Choroid plexus epithelial cell (primary cell): ENCODE measurements at places on chromosomes 7 and 10.

GRCh38 chr7:12481722-12482121, 78.1 kb upstream of the VWDE start:
- DNase-seq: peak; percentile 11

DNA sequence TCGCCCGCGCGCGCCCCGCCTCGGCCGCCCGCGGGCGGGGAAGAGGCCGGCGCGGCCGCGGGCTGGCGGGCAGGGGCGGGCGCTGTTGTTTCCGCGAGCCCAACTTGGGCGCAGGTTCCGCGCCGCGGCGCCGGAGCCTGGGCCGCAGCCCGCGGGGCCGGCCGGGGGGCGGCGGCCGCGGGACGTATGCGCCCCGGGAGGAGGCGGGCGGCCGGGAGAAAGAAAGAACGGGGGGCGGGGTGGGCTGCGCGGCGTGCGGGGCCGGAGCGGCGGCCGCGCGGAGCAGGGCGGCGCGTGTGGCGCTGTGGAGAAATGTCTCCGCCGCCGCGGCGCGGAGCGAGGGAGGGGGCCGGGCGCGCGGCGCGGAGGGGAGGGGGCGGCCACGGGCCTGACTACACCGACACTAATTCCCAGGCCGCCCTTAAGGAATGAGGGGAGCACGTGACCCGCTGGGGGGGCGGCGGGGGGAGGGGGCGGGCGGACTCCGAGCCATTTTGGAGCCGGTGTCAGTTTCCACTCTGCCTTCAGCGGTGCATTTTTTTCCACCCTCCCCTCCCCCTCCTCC, at the start of gene BMI1:
Gene BMI1 (plus strand): TSS at position 509 of the 565 bp plus-strand sequence. CDS start 5,351 bp downstream, outside the sequence.
- peak; percentile 77 for DNase-seq

- DNase-seq: peak; percentile 39
These were observed 5.2 kb downstream of the CLIP2 start for GRCh38 chr7:74294191-74294998.

DNA sequence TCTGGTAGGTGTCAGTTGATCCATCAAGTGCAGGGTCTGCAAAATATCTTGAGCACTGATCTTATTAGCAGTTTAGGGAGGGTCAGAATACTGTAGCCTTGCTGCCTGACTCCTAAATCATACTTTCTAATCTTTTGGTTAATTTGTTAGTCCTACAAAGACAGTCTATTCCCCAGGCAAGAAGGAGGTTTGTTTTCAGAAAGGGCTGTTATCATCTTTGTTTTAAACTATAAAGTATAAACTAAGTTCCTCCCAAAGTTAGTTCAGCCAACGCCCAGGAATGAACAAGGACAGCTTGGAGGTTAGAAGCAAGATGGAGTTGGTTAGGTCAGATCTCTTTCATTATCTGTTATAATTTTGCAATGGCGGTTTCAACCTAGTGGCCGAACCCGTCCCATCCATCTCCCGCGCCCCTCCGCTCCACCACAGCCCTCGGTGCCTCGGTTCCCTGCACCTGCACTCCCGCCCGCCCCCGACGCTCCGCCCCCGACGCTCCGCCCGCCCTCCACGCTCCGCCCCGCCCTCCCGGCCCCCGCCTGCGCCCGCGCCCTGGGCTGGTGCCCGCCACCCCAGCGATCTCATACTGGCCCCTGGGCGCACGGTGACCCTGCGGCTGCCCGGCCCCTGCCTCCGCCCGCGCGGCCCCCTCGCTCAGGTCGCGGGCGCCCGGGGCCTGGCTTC, at the start of gene ADCK2:
Gene ADCK2 (plus strand): TSS at position 564 of the 681 bp plus-strand sequence. CDS start 386 bp downstream, outside the sequence.
- DNase-seq: peak; percentile 15

DNA sequence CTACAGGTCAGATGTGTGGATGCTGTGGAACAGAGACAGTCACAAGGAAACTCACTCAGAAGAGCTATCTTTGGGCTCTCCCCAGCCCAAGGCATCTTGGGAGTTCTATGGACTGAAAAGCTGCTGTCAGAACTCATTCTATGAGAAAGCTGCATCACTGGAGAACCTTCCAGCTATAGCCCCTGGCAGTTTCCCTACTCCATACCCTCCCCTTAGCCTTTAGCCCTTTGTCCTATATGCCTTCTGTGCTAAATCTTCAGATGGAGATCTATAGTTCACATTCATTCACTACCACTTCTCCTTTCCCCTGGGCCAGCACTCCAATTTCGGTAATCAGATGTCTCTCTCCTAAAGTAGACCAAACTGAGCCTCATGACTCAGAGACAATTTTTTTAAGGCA, 6.9 kb downstream of the WNT8B start:
- DNase-seq: no peak

- no peak for DNase-seq
These were observed 17.0 kb upstream of the CDCA7L start for GRCh38 chr7:21962677-21963076.

DNA sequence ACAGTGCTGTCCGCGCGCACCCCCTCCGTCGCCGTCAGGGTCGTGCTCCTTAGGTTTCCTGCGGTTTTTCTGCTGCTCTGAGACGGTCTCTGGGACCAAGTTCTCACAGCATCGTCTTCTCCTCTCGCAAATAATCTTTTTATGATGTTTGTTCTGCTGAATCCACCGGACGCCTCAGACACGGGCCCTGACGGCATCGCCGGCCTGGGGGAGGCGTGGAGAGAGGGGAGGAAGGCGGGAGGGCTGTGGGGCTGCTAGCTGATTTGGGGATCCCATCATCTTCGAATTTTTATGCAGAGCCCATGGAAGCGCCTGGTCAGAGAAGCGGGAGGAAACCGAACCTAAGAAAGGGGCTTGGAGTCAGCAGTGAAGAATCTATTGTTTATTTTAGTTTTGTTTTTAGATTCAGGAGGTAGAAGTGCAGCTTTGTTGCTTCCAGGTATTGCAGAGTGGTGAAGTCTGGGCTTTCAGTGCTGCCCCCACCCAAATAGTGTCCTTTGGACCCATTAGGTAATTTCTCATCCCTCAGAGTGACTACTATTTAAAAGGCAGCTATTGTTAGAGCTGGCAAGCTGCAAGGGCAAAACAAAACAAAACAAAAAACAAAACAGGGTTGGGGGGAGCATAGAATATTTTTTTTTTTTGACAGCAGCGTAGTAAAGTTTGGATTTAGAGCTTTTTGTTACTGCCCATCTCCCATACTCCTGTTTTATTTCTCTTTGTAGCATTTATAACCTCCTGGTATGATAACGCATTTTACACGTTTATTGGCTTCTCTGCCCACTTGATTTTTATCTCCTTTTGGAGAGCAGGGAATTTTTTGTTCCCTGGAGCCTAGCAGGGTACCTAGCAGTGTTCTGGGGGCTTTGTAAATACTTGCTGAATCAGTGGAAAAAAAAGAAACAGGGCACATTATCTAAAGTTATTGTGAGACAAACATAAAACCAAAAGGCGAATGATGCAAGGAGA, 92.6 kb downstream of the SPAG6 start:
- peak; percentile 46 for DNase-seq

DNA sequence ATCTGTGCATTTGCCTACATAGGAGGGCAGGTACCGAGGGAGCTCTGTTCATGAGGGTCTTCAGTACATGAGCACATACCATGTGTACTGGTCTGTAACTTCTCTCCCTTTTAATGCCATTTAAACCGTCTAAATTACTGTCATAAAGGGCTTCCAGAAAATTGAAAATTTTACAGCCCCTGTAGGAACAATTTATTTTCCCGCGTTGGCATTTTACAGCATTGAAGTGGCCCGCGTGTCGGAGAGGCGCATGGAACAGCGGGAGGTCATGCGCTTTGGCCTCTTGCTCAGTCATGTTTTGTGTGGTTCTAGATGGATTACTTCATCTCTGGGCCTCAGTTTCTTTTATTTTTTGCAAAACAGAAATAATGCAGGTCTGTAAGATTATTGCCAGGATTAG, 9.8 kb downstream of the WIPI2 start:
- DNase-seq: no peak

GRCh38 chr10:77408259-77408658, 229.3 kb downstream of the KCNMA1 start:
- no peak for DNase-seq

DNA sequence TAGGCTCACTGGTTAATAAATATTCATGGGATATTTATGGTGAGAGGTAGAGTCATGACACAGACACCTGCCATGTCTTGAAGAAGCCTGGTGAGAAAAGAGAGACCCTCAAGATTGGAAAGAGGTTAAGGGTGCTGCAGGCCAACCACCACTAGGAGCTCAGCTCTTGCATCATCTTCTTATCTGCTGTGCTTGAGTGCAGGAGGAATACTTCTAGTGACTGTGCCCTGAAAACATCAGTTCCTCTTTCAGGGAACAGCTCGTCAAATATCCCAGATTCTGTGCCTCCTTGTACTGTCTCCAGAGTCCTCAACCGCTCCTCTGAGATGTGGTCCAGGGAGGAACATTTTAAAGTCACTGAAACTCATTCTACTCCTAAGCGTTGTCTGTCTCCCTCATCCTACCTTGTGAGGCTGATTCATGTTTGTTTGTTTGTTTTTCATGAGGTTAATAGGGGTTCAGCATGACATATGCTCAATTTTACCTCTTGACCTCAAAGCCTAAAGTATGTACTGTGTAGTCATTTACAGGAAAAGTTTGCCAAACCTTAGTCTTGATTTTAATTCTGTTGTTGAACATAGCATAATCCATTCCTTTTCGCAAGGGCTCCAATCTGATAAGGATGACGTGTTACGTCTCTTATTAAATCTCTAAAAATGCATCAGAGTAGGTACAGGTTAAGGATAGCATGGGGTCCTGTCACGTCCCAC, 293.1 kb downstream of the C7orf25 start:
- DNase-seq: no peak

- DNase-seq: peak; percentile 84
These were observed 4.4 kb downstream of the BAG3 start for GRCh38 chr10:119655566-119656001.

- DNase-seq: no peak
These were observed 46.0 kb downstream of the ZAN start for GRCh38 chr7:100779359-100779758.

GRCh38 chr7:6393667-6394056, 54.1 kb downstream of the DAGLB start:
- no peak for DNase-seq

DNA sequence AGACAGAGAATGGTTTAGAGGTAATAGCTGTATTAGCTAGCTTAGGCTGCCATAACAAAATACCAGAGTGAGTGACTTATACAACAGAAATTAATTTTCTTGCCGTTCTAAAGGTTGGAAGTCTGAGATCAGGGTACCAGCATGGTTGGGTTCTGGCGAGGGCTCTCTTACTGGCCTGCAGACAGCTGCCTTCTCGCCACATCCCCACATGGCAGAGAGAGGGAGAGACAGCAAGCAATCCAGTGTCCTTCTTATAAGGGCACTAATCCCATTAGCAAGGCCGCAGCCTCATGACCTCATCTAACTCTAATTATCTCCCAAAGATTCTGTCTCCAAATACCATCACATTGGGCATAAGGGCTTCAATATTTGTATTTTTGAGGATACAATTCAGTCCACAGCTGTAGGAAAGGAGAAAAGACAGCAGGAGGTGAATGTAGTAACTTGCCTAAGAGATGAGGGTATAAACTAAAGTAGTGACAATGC, 3.6 kb upstream of the STAM start:
- no peak for DNase-seq

GRCh38 chr10:130389906-130390305, 253.7 kb downstream of the GLRX3 start:
- DNase-seq: no peak

GRCh38 chr10:30823651-30824050, 194.1 kb upstream of the LYZL2 start:
- DNase-seq: no peak

GRCh38 chr7:24917510-24918239, 62.3 kb downstream of the OSBPL3 start:
- DNase-seq: peak; percentile 88
